ENCODE measurements at places on chromosomes 5 and 9. TPM values are rescaled to one million over a fixed set of nuclear protein-coding genes. Genes with fewer than 3 reads are reported as not detected.

DNA sequence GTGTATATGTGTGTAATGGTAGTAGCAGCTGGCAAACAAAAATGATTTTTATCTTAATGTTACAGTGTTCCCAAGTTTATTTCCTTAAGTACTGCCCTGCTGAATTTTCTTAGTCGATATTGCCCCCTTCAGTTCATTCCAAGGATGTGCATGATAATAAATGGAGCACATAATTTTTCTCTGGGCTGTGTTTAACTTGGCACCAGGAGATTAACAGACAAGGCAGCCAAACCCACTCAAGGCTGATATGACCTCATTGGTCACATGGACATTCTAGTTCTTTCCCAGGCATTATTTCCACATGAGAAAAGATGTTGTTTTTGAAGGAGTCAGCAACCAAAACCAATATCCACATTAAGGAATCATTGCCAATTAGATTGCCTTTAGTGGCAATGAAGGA lies 61.8 kb downstream of the COX7C start:
- no peak for DNase-seq

- no peak for DNase-seq
Observed at GRCh38 chr9:13049223-13049622, 230.3 kb downstream of the MPDZ start.

DNA sequence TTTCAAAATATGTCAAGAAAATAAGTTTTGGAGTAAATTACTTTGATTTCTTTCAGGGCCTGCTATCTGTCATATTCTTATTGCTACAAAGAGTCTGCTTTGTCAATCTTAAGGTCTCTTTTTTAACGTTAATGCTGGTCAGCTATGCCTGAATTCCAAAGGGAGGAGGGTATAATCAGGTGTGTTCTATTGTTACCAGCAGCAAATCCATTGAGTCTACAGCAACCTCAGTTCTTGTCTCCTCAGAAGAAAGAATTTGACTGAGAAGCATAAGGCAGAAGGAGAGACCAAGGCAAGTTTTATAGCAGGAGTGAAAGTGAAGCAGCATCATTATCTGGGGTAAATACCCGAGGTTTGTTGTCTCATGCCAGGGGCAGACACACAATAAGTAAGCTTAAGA lies 23.7 kb upstream of the MINAR2 start:
- DNase-seq = no peak

The BHMT2 gene
- polyA plus RNA-seq = 3.0 TPM

DNA sequence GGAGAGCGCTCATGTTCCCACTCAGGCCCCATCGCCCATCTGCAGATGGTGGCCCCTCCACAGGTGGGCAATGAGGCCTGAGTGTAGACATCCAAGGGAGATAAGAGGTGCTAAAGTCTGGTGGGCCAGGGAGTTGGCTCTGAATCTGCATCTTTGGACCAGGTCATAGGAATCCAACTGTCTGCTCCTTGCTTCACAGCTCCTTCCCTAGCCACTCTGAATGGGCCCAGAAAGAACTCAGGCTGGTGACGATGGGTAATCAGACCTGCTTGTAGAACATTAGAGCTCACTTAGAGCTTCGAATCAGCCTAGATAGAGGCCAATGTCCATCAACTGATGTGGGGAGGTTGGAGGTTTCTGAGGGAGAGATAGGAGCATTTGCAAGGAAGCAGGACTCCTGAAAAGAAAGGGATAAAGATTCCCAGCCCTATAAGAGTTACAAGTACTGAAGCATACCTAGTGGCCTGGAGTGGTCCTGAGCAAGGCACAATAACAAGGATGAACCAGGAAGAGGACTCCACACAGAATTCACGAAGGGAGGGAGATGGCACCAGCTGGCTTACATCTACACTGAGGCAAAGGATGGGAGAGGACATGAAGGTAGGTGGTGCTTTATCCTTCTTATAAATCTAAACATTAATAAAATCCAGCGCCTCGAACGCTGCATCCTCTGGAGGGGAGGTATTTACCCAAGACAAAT lies 132.8 kb upstream of the ALDH1B1 start:
- DNase-seq = no peak

DNA sequence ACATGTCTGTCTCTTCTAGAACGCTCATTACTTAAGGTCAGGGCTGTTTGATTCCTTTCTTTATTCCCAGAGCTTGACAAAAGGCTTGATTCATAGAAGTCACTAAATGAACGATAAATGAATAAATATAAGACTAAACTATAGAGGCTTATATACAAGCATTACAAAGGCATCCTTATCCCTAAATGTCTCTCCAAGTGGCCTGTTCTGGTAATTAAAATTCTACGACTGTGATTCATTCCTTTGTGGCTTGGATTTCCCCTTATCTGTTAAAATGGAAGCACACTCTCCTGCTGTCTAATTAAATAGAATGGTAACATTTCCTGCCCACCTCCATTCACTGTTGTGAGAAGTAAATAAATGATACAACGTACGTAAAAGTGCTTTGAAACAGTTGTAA lies 49.5 kb downstream of the C7 start:
- no peak for DNase-seq

DNA sequence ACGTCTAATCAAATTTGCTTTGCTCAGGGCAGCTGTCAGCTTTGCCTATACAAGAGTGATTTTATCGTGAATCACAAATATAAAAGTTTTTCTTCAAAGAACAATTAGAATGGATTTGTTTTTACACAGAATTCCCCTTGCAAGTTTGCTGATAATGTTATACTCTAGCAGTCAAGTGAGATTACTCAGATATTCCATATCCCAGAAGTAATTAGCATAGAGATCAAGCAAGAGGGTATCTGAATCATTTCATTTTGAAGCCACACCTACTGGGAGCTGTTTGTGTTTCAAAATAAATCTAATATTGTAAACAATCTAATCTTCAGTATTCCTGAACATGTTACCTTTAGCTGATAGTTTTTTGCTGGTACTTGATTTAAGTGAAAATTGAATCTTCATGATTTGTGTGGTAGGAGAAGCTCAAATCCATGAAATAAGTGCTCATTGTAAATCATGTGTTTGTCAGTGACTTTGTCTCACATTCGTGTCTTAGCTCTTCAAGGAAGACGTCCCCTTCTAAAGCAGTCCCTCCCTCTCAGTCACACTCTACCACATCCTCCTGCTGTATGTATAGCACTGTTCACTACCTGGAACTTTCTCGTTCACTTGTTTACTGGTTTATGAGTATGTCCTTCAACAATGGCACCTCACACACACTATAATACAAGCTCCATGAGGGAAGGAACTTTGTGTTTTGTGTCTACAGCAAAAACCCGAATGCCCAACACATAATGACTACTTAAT lies 3.3 kb upstream of the TTC39B start:
- DNase-seq = no peak

The MUSK gene
- polyA plus RNA-seq = 14.6 TPM

- DNase-seq = no peak
Observed at GRCh38 chr5:154147666-154148065, 42.9 kb upstream of the GALNT10 start.

- DNase-seq = no peak
Observed at GRCh38 chr5:73312146-73312871, 136.3 kb downstream of the FOXD1 start.

The CTSL gene
- polyA plus RNA-seq = 37.8 TPM

DNA sequence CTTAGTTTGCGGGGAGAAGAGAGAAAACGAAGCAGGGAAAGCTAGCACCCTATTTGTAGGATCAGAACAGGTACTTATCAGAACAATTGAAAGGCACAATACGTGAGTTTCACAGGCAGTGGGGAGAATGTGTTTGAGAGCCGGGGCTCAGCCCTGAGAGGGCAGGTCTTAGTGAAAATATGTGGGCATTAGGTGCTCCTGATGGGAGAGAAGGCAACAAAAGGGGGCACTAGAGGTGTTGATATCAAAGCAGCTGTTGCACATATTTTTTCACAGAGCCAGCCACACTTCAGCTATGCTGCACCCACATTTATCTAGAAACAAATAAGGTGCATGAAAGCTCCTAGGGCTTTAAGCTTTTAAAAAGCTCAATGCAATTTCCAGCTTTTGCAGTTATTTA lies 99.7 kb upstream of the MAN2A1 start:
- DNase-seq = no peak

DNA sequence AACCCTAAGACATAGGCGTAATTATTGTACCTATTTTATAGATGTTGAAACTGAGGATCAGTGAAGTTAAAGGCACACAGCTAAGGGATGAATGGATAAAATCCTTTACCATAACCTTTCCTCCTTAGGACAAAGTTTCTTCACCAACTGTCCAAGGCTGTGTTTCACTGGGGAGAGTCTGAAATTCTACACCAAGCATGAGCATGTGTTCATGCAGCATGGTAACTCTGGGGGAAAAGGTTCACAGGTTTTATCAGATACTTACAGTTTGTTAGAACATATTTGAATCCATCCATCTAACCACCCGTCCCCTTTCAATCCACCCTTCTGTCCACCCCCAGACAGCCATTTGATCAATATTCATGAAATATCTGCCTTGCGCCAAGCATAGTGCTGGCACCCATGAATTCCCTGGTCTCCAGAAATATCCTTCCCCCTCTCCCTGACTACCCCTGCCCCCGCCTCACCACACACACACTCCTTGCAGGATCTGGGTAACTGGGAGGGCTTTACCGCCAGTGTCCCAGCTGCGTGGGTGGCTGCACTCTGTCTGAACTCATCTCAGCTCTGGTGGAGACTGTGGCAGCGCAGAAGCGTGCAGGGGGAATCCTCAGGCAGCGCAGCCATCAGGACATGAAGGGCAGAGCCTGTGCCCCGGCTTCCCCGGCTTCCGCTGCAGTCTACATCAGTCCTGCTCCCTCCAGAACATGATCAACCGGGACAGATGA lies 6.3 kb upstream of the KCNIP1 start:
- DNase-seq = no peak

The MEF2C gene
- 934 TPM for polyA plus RNA-seq

The RNF44 gene
- 32.6 TPM for polyA plus RNA-seq

GRCh38 chr5:133287500-133287899 lies 235.7 kb downstream of the HSPA4 start:
- no peak for DNase-seq

GRCh38 chr9:251398-251797 lies 36.7 kb downstream of the DOCK8 start:
- no peak for DNase-seq

DNA sequence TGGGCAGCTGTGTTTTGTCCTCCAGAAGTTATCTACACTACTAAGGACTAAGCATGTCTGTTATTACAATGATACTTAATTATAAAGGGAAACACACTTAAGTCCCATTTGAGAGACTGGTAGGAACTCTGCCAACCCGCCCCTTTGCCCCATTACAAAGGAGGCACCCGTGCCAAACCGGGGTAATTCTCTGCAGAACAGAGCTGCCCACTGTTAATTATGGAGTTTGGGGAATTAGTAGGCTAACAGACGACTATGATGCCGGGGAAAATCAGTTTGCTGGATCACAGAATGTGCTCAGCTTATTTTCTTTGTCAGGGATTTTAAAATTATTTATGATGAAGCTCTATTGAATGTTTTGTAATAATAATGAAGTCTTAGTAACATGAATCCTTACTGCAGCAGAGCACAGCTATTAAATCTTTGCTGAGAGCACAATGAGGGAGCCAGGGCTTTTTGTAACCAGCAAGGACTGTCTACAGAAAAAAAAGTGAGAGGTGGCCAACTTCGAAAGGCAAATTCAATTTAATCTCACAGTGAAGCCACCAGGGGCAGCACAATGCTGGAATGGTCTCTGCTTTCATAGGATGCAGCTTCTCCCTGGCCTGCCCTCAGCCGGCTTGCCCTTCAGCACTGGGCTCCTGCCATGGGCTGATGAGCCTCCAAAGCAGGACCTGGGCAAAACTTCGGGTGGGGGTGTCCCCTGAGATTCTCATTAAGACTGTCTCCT lies 134.5 kb downstream of the GNAQ start:
- DNase-seq = no peak

The ADAMTS16 gene
- 5.3 TPM for polyA plus RNA-seq

The CARD6 gene
- 1.2 TPM for polyA plus RNA-seq

GRCh38 chr9:250039-250438 lies 35.4 kb downstream of the DOCK8 start:
- DNase-seq = no peak

GRCh38 chr9:5760338-5760737 lies 72.6 kb downstream of the ERMP1 start:
- no peak for DNase-seq

DNA sequence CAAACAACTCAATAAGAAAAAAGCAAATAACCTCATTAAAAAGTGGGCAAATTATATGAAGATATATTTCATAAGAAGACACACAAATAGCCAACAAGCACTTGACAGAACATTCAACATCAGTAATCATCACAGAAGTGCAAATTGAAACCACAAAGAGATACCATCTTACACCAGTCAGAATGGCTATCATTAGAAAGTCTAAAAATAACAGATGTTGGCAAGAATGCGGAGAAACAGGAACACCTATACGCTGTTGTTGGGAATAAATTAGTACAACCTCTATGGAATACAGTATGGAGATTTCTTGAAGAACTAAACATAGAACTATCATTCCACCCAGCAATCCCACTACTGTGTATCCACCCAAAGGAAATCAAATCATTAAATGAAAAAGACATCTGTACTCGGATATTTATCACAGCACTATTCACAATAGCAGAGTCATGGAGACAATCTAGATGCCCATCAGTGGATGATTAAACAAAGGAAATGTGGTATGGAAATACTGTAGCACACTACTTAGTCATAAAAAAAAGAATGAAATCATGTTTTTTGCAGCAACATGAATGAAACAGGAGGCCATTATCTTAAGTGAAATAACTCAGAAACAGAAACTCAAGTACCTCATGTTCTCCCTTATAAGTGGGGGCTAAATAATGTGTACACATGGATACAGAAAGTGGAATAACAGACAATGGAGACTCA lies 106.8 kb upstream of the FST start:
- no peak for DNase-seq

The EQTN gene
- not detected for polyA plus RNA-seq

Data from forelimb muscle (tissue), 1 donor.